ENCODE measurements at places on chromosomes 1 and 21.
A peak's percentile ranks its signal among the peaks of the same experiment; 100 is the strongest.

DNA sequence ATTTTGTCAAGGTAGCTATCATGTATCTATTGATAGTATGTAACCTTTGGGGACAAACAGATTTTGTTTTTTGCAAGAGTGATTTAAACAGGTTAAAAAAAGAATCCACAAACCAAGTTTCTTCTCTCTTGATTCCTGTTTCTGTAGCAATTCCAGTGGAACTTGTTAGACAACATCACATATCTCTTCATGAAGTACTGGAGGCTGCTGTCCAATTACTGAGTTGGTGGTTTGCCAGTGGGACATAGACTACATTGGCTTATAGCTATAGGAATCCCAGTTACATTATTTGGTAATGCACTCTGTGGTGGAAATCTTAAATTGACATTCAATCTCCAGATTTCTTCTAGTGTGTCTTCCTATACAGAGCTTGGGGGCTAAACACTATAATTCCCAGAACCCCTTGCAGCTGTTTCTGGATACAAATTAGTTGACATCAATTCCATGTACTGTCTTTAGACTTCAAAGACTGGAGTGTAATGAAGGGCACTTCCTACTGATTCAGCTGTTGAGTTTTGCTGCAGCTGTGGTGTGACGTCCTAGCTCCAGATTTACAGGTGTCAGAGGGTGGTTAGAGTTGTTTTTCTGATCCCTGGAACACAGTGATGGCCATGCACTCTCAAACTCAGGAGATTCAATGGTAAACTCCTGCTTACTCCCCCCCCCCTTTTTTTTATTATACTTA is 29.4 kb upstream of the GCLM start:
- no peak for DNase-seq

- no peak for DNase-seq
Measured at GRCh38 chr1:903721-904271, 19.9 kb upstream of the SAMD11 start.

DNA sequence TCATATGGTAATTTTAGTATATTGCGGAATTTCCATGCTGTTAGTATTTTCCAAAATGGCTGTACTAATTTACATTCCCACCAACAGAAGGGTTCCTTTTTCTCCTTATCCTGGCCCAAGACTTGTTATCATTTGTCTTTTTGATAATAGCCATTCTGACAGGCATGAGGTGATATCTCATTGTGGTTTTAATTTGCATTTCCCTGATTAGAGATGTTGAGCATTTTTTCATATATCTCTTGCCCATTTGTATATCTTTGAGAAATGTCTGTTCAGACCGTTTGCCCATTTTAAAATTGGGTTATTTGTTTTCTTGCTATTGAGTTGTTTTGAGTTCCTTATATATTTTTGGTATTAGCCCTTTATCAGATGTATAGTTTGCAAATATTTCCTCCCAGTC is 14.0 kb downstream of the CAPZA1 start:
- no peak for DNase-seq

- no peak for DNase-seq
Measured at GRCh38 chr1:96400089-96400488, 321.5 kb upstream of the PTBP2 start.

GRCh38 chr21:41562101-41563000 is 54.4 kb upstream of the TMPRSS2 start:
- no peak for DNase-seq

- no peak for DNase-seq
Measured at GRCh38 chr1:37718181-37718900, 26.0 kb downstream of the CDCA8 start.

- DNase-seq, result no peak
Measured at GRCh38 chr1:40628903-40629292, 36.6 kb downstream of the RIMS3 start.

DNA sequence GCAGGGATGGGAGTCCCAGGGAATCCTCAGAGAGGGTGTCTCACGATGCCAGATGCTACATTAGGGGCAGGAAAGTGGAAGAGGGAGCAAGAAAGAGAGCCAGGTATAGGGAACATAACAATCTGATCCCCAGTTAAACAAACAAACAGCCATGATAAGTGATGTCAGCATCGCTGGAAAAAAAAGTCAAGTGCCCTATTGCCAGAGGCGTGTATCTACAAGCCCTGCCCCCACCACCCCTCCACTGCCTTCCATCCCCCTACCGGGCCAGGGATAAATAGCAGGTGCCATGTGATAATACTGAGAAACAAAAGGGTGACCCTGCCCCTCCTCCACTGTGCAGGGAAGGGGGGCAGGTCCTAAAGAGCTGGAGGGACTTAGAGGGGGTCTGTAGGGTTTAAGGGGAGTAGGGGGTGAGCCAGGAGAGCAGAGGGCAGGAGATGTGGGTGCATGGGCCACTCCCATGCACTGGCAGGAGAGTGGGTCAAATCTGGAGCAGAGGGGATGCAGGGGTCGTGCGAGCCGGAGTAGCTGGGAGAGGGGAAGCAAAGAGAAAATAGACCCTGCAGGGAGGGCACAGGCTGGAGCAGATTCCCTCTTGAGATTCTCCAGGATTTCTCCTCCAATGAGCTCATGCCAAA is 3.4 kb downstream of the SLC26A9 start:
- DNase-seq, result peak; percentile 31

DNA sequence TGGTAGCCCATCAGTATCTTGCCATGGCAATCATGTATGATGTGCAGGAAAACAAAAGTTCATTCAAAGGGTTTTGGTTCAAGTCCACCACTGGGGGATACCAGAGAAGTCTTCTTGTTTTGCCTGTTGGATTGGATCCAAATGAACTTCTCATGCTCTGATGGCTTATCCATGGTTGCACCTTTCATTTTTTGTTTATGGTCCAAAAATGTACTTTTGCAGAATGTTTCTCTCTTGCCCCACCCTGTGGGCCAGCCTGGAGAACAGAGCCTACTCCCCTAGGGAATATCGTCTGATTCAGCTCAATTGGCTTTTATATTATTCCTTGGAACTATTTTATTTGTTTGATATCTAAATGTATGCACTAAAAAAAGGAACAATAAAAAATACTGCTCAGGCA is 20.1 kb upstream of the CLCA1 start:
- DNase-seq, result no peak

DNA sequence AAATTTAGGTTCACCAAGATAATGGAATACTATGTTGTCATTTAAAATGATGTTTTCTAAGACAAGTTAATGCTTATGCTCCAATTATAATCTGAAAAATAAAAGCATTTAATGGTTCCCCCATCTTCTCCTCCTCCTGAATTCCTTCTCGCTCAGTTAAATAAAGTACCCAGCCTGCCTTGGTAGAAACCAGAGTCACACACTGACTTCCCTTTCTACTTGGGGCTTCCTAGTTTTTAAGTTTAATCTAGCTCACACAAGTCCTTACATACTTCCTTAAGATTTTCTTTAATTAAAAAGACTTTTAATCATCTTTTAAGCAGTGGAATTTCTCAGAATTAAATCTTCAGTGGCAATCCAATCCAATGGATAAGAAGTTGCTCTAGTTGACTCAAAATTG is 32.9 kb downstream of the CD58 start:
- DNase-seq, result no peak

- DNase-seq, result no peak
Measured at GRCh38 chr1:75986478-75986877, 54.3 kb upstream of the ASB17 start.

DNA sequence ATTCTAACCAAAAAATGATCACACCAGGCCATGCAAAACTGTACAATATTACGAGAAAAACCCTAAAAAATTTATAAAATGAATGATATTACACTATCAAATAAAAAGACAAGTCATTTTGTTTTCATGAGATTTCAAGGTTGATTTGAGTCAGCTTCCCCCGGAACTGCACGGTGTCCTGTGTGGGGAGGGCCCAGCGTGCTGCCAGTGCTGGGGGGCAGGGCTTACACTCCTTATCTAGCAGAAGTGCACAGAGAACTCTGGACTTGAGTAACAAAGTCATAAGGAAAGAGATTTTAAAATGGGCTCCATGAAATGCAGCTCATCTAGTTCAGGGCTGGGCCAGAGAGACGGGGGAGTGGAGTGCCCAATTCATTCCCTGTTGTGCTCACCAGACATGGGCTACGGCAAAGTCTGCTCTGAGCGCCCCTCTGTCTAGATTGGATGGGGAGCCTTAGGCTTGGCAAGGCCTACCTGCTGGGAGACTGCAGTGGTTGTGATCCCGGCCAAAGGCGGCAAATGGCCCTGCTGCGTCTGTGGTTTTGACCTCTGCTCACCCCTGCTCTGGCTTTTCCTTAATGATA is 50.1 kb downstream of the COQ8A start:
- DNase-seq, result no peak

GRCh38 chr1:30618335-30618747 is 105.0 kb downstream of the MATN1 start:
- DNase-seq, result no peak

DNA sequence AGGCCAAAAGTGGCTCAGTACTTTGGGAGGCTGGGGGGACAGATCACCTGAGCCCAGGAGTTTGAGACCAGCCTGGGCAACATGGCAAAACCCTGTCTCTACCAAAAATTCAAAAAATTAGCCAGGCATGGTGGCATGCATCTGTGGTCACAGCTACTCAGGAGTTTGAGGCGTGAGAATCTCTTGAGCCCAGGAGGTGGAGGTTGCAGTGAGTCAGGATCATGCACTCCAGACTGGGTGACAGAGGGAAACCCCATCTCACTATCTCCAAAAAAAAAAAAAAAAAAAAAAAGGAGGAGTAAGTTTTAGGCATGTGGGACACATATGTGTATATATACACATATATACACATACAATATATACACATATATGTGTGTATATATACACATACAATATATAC is 165.3 kb upstream of the DPYD start:
- no peak for DNase-seq

- DNase-seq, result no peak
Measured at GRCh38 chr1:153431427-153431826, 15.1 kb downstream of the S100A7A start.

DNA sequence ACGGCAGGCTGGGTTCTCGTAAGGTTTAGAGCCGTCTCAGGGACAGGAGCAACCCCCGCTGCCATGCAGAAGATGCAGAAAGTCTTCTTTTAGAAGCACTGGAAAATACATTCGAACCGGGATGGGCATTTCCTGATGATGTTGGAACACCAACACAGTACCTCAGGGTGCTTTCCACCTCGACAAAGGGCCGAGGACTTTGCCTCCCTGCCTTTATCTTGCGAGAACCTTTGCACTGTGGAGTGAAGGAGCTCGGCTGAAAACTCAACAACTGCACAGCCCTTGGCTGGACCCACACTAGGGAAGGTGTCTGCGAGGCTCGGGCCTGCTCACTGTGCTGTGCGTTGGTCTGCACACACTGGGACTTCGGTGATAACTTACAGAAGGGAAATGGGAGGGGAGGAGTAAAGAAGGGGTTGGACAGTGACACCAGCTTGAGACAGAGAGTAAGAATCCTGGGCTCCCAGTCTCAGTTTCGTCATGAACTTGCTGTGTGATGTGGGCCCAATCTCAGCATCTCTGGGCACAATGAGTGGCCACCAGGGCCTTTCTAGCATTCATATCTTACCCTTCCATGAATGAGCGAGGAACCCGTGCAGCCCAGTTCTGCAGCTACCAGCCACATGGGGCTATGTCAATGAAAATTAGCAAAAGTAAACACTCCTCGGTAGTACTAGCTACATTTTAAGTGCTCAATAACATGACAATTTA is 18.2 kb downstream of the RCAN1 start:
- no peak for DNase-seq

DNA sequence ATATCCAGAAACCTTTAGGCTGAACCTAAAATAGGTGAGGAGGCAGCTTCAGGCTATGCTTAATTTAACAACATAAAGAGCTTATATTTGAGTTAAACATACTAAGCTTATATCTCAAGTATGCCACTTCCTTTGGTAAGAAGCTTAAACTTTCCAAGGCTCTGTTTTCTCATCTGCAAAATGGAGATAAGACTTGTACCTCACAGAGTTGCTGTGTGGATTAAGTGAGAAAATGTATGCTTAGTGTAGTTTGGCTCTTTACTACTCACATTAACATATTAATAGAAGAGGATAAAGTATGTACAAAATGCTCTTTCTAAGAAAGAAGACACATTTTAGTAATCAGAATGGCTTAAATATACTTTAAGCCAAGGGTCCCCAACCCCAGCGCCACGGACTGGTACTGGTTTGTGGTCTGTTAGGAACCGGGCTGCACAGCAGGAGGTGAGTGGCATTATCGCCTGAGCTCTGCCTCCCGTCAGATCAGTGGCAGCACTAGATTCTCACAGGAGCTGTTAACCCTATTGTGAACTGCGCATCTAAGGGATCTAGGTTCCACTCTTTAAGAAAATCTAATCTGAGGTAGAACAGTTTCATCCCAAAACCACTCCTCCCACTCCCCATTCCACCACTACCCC is 77.2 kb downstream of the HS2ST1 start:
- DNase-seq, result no peak

DNA sequence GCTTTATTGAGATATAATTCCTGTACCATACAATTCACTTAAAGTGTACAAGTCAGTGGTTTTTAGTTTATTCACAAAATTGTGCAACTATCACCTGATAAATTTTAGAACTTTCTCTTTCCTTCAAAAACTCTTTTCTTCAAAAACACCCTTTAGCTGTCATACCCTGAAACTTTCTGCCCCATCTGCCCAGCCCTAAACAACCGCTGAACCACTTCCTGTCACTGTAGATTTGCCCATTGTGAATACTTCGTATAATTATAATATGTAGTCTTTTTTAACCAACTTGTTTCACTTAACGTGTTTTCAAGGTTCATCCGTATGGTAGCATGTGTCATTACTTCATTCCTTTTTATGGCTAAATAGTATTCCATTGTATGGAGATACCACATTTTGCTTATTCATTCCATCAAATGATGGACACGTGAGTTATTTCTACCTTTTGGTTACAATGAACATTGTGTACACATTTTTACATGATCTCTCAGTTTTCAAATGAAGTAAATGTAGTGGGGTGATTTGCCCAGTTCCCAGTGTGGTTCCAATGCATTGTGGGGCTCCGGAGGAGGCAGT is 37.9 kb downstream of the WNT4 start:
- DNase-seq, result no peak

- DNase-seq, result no peak
Measured at GRCh38 chr1:44050261-44050660, 19.0 kb upstream of the SLC6A9 start.

- DNase-seq, result peak; percentile 82
Measured at GRCh38 chr1:41503538-41504113, 19.1 kb upstream of the EDN2 start.

DNA sequence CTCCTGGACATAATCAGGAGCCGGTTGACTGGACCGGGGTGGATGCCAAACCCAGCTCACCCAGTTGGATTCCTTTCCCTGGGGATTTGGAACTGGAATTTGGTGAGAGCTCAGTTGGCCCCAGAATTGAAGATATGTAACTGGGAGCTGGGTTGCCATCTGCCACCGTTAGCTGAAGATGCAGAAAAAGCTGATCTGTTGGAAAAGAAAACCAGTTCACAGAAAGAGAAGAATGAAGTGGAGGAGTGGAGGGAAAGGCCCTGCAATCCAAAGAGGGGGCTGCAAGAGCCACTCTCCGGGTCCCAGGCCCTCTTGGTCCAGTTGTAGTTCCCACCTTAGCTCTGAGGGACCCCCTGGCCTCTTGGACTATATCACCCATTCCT is 16.0 kb downstream of the TEX35 start:
- DNase-seq, result no peak

- DNase-seq, result no peak
Measured at GRCh38 chr1:214707306-214708087, 104.5 kb downstream of the CENPF start.
